Upper lobe of left lung (tissue), 6 donors: ENCODE measurements at places on chromosomes 5 and 9.

GRCh38 chr9:120773256-120773655 is 20.0 kb downstream of the FBXW2 start:
- DNase-seq: no peak

GRCh38 chr5:121105921-121106320 is 641.8 kb downstream of the PRR16 start:
- no peak for DNase-seq

DNA sequence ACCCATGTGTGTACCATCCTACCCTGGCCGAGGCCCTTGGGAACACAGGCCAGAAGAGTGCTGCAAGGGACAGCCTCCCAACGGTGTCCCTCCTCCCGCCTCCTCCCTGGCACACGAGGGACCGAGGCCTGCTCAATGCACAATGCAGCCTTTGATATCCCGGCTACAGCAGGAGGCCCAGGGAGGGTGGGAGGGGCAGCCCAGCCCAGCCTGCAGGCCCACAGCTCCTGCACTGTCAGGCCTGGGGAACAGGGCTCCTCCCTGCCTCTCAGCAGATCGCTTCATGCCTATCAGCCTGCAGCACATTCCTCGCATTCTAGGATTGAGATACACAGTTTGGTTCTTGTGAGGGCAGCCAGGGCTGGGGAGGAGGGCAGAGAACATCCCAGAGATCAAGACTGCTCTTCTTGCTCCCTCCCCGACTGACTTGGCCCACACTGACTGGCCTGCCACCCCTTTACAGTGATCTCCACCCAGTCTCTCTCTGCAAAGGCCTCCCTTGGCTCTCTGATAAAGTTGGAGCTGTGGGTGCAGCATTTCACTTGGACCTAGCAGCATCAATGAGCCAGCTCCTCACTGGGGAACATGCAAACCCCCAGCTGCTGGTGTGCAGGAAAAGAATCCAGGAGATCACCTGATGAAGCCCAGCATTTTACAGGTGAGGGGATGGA is at the start of gene SH3TC2:
SH3TC2 (minus strand) TSS at position 46 of the 671 bp plus-strand sequence; CDS start at position 6, 40 bp downstream.
- peak; percentile 59 for DNase-seq

DNA sequence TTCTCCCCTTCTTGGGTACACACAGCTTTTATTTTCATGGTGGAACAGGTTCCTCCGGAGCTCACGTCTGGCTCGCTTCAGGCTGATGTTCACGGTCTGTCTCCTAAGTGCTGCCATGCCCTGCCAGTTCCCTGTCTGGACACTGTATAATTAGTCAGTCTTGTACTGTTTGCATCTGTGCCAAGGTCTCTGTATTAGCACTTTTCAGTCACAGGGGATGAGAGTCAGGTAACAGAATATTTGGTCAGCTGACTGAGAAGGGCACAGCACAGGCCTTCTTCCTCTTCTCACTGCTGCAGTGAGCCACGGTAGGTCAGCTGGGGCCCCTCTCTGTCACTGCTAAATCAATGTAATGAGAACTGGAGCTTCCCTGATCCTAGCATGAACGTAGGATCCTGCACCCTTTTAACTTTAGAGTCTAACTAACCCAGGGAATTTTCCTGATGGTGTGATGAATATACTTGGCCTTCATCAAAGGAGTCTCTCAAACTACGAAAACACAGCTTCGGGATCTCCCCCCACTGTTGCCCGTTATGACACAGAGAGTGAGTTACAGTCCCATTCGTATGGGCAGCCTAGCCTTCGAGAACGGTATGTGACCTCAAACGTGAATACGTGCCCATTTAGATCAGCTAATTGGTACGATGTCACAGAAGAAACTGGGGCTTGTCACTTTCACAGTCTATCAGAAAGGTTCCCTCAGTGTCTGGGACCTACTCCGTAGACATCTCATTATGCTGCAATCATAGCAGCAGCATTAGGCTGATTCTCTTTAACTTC is 354.1 kb upstream of the RFX3 start:
- DNase-seq: peak; percentile 27

DNA sequence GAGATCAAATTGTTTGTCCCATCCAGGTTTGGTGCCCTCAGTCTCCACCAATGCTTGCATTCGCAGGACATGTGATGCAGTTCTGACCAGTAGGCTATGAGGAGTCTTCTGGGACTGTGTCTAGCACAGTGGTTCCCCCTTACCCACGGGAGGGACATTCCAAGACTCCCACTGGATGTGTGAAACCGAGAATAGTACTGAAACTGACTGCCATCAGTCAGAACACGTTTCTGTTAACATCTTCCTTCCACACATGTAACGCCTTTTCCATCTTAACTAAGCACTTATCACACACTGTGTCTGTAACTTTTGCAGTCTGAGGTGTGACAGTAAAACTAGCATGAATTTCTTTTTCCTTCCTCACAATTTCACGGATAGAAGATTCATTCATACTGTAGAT is 74.7 kb downstream of the PTTG1 start:
- no peak for DNase-seq

- DNase-seq: no peak
These were observed 67.9 kb downstream of the VCAN start for GRCh38 chr5:83539463-83539790.

- no peak for DNase-seq
These were observed 168.0 kb downstream of the TAF11L14 start for GRCh38 chr5:17802256-17802655.

- DNase-seq: no peak
These were observed 370.2 kb downstream of the GADD45G start for GRCh38 chr9:89975024-89975423.

GRCh38 chr9:3447788-3448187 is 78.0 kb downstream of the RFX3 start:
- no peak for DNase-seq

DNA sequence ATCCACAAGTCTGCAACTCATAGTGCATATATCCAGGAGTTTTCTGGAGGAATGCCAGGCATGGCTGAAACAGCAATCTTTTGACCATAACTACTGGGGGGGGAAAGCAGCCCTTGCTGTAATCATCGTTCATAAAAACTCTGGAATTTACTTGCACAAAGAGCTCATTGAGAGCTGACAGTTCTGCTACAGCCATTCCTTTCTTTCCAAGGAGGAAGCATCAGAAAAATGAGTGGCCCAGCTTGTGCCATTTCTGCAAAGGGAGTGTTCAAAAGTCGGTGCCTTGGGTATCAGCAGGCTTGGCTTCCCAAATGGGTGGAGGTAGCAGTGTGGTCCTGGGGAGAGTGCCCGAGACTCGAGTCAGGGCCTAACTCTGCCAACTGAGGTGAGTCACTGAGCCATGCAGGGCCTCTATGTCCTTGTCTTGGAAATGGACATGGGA is 101.5 kb downstream of the GCNT1 start:
- DNase-seq: no peak

GRCh38 chr5:173497685-173498084 is 118.8 kb downstream of the BOD1 start:
- peak; percentile 48 for DNase-seq

GRCh38 chr5:107499237-107499636 is 171.5 kb downstream of the EFNA5 start:
- no peak for DNase-seq

DNA sequence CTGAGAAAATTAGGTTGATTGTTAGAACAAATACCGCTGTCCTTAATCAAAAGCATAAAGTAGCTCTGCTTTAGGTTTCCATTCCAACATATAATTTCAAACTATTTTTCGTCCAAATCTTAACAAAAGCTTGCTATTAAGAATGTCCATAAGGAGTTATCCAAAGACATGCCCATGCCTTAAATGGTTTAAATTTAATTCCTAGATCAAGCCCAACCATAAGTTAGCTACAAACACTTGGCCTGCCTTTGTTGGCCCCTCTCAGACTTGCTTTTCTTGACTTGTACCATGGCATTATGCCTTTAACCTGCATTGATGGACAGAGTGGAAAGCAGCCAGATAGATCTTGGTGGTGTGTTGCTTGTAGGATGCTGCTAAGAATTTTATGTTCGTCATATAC is 8.8 kb downstream of the GARNL3 start:
- DNase-seq: no peak

GRCh38 chr9:85009251-85009650 is 339.7 kb downstream of the NTRK2 start:
- DNase-seq: no peak

GRCh38 chr5:78779262-78779661 is 130.7 kb upstream of the LHFPL2 start:
- DNase-seq: no peak

DNA sequence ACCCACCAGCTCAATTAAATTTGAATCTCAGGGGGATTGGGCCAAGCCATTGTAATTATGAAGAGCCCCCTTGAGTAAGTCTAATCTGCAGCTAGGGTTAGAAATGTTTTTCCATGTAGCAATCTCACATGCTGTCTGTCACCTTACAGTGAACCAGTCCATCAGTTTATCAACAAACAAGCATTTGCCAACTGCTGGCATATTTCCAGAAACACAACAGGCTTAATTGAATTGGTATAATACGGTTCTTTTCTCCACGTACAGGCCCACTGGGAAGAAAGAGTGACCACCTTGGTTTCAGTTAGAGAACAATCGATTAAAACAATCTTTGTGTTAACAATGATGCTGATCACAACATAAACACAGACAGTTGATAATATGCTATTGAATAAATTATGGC is 67.4 kb downstream of the NSUN2 start:
- DNase-seq: no peak

GRCh38 chr5:37825334-37825915 is 14.4 kb downstream of the GDNF start:
- DNase-seq: no peak

- no peak for DNase-seq
These were observed 3.6 kb upstream of the CPEB4 start for GRCh38 chr5:173884402-173885053.

GRCh38 chr9:33435821-33436277 is 11.5 kb downstream of the AQP3 start:
- DNase-seq: no peak

GRCh38 chr5:58491216-58491892 is at the start of gene GAPT:
GAPT (plus strand) TSS chr5:58491435; CDS start chr5:58494537, 3,102 bp downstream.
- DNase-seq: no peak

DNA sequence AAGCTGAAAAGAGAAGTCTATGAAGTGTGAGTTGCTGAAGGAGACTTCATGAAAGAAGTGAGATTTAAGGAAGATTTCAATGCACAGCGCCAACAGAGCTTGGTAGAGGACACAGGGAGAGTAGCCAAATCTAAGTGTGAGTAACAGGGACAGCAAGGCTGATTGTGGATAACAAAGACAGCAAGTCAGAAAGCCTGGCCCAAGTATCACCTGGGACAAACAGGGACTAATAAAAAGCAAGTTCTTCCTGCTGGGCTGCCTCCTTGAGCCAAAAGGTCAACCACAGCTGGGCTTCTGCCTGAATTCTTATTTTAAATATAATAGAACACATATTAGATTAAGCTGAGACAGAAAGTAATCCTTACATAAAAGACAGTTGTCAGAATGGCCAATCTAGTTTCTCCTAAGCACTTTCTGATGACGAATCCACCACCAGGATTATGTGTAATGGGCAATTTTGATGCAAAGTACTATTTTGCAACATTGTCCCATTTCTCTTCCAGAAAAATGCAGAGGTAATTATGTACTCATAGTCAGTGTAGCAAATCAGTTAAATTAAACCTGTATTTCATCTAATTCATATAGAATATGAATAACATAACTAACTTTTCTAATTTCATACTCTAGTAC is 73.8 kb downstream of the MAPKAP1 start:
- DNase-seq: no peak

- DNase-seq: no peak
These were observed 144.9 kb downstream of the GIN1 start for GRCh38 chr5:102975045-102975444.

- no peak for DNase-seq
These were observed 24.4 kb downstream of the SKIC3 start for GRCh38 chr5:95530416-95530815.

GRCh38 chr5:76974785-76975184 is 21.9 kb downstream of the CRHBP start:
- DNase-seq: no peak

- DNase-seq: peak; percentile 52
These were observed 193.5 kb upstream of the KLF9 start for GRCh38 chr9:70607926-70608325.

GRCh38 chr5:135106610-135107471 is 72.8 kb upstream of the PITX1 start:
- no peak for DNase-seq

DNA sequence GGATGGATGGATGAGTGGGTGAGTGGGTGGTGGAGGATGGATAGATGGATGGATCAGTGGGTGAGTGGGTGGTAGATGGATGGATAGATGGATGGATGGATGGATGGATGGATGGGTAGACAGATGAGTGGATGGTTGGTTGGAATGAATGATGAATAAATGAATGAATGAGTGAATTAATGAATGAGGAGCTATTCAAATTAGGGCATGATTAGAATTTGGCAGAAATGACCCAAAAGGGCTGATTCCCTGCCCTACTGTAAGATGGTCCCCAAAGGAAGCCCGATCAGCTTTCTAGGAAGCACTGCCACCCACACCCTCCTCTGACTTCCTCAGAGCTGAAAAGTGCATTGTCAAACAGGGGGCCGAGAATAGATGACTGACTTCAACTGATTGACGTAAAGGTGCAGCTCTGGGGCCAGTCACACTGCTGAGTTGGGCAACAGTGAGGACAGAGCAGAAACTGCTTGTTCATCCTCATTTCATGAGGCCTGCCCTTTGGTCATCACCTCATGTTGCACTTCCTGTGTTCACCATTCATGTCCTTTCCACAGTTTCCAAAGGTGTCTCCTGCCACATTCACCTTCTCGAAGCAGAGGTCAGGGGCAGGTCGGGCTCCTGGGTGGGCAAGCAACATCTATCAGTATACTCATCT is 34.3 kb downstream of the NIPAL4 start:
- DNase-seq: no peak

DNA sequence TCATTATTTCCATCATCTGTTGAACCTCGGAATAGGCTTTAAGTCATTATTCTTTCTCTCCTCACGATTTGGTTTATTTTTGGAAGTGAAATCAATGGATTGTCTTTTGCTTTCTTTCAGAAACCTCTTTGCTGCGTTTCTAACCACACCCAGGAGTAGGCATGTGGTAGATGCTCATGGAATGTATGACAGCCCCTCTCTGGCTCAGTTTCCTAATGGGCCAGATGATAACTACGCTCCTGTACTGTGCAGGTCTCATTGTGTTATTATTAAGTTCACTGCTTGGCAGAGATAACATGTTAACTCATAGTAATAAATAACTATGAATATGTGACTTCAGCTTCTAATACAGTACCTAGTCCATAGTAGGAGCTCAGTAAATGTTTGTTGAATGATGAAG is 175.5 kb upstream of the KLF4 start:
- no peak for DNase-seq

- no peak for DNase-seq
These were observed 30.6 kb downstream of the RGMB start for GRCh38 chr5:98804066-98804465.

DNA sequence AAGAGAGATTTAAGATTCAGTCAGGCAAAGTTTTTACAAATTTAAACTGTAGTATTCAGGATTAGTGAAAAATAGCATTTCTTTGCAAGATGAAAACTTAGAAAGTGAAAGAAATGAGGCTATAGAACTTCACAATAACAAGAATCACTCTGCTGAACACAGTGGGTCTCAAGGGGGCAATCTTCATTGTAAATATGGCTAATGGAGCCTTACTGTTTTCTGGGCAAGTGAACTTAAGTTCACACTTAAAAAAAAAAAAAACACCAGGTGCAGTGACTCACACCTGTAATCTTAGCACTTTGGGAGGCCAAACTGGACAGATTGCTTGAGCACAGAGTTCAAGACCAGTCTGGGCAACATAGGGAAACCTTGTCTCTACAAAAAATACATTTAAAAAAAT is 175.9 kb upstream of the SNX2 start:
- DNase-seq: no peak

GRCh38 chr5:172361566-172362238 is 78.1 kb upstream of the UBTD2 start:
- peak; percentile 76 for DNase-seq

GRCh38 chr5:28808967-28809810 is 1770.8 kb upstream of the CDH9 start:
- DNase-seq: peak; percentile 81
